Renal pelvis (tissue), 12 donors: ENCODE measurements at places on chromosomes 3 and 15.

- DNase-seq, result no peak
These were observed 11.0 kb downstream of the LEKR1 start for GRCh38 chr3:156837115-156837514.

DNA sequence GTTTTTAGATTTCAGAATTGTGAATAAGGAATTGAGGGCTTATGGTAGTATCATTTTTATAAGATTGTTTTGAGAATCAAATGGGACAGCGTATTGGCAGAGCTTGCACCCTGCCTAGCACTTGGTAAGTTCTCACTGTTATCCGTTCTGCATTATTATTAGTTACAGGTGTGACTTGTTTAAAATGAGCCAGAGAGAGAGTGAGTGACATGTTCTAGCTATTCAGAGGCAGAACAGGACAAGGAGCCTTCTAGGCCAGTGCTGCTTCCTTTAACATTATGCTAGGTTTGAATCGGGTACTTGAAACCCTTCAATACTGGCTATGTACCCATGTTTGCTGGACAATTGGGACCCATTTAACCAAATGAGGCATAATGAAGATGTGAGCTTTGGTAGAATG lies 133.7 kb downstream of the FILIP1L start:
- DNase-seq, result no peak

GRCh38 chr3:175743733-175744400 lies 884.7 kb downstream of the NAALADL2 start:
- no peak for DNase-seq

- no peak for DNase-seq
These were observed 7.5 kb downstream of the RFX7 start for GRCh38 chr15:56236197-56236596.

- DNase-seq, result no peak
These were observed 44.1 kb downstream of the MASP1 start for GRCh38 chr3:187247398-187247797.
